ENCODE measurements at places on chromosomes 6 and 20.

- peak; percentile 44 for DNase-seq
Observed at GRCh38 chr6:148835920-148836441, 89.2 kb downstream of the UST start.

GRCh38 chr6:16333580-16333979, 95.2 kb downstream of the GMPR start:
- no peak for DNase-seq

- no peak for DNase-seq
Observed at GRCh38 chr6:16999491-17000436, 102.1 kb upstream of the STMND1 start.

DNA sequence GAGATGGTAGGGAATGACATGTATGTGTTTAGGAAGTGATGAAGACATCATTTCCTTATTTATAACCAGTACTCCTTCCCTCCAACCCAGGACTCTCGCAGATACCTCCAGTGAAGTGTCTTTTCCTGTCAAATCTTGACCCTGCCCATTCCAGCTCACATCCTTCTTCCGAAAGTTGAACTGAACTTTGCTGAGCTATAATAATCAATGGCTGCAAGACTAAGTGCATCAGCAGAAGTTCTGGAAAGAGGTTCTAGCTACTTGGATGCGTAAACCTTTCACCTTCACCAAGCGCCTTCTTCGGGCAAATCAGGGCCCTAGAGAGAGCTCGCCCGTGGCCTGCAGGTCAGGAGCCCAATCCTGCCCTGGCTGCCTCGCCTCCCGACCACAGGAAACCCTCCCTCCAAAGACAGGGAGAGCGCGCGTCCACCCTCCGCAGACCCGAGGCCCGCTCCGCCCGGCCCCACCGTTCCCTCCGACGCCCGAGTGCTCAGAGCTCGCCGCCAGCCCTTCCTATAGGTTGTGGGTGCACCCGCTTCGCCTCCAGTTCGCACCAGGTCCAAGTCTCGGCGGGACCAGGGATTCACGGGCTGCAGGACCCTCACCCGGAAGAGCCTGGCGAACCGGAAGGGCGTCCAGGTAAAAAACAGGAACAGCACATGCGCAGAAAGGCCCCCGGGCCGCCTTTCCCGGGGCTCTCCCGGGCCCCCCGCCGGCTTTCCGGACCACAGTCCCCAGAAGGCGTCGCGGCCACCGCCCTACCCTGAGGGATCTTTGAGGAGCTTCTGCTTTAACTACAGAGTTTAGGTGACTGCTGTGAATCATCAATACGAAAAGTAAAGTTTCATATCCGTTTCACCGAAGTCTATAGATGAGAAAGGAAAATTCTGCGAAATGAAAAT, at the start of gene ZNF334:
Gene ZNF334 (minus strand): TSS at position 617 of the 902 bp plus-strand sequence. CDS start 1,457 bp downstream, outside the sequence.
- peak; percentile 60 for DNase-seq

- peak; percentile 12 for DNase-seq
Observed at GRCh38 chr6:7201732-7202541, 94.2 kb downstream of the RREB1 start.

DNA sequence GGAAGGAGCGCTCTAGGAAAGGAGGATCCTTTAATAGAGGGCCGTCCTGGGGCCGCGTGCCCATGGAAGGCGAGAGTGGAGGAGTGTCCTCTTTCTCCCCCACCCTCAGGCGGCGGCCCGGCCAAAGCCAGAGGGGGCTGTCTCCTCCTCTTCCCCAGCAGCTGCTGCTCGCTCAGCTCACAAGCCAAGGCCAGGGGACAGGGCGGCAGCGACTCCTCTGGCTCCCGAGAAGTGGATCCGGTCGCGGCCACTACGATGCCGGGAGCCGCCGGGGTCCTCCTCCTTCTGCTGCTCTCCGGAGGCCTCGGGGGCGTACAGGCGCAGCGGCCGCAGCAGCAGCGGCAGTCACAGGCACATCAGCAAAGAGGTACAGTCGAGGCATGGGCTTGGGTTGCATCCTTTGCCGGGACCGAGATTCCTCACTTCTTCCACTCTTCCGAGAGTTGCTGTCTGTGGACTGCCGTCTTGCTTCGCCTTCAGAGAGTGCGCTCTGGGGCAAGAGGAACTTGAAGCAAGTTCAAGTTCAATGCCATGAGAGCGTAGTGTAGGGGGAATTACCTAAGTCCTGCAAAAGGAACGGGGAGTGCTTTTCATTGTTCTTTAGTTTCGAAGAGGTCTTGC, at the start of gene LAMA2:
Gene LAMA2 (plus strand): TSS at position 148 of the 621 bp plus-strand sequence. CDS start 108 bp downstream, at position 256.
- peak; percentile 3 for DNase-seq

DNA sequence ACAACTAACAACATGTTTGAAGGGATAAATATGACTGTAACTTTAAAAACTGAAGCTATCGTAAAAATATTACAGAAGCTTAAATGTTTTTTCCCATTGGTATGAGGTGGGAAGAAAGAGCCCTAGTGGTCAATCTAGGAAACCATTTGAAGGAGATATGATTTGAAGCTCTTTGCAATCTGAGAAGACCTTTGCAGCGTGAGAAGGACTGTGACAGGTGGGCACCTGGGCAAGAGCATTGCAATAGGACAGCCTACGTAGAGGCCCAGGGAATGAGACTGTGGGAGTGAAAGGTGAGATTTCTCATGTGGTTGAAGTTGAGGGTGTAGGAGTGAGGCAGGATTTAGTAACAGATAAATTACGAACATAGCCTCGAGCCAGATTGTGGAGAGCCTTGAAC, 108.0 kb upstream of the PDE7B start:
- no peak for DNase-seq

- no peak for DNase-seq
Observed at GRCh38 chr6:163708466-163708865, 293.9 kb downstream of the QKI start.

- no peak for DNase-seq
Observed at GRCh38 chr6:3305216-3305565, 46.4 kb downstream of the PSMG4 start.

GRCh38 chr20:23301436-23302050, 49.0 kb upstream of the NXT1 start:
- DNase-seq: no peak
